ELR (cell line): ENCODE measurements at places on chromosomes 1 and 21.

- no peak for DNase-seq
Measured at GRCh38 chr1:2023187-2023586, 4.0 kb downstream of the GABRD start.

DNA sequence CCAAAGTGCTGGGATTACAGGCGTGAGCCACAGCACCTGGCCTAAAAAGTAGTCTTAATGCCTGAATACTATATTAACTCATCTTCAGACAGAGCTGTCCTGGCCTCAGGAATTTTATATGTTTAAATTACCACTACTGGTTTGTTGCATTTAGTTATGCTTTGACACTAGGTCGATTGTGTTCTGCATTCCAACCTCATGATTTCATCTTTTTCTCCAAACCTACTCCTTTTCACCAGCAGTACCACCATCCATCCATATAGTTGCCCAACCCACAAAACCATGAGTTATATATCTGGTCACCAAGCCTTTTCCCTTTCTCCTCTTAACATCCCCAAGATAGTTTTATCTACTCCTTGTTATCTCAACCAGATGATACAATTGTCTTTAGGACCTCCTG is 22.6 kb downstream of the FMO5 start:
- DNase-seq: peak; percentile 20

DNA sequence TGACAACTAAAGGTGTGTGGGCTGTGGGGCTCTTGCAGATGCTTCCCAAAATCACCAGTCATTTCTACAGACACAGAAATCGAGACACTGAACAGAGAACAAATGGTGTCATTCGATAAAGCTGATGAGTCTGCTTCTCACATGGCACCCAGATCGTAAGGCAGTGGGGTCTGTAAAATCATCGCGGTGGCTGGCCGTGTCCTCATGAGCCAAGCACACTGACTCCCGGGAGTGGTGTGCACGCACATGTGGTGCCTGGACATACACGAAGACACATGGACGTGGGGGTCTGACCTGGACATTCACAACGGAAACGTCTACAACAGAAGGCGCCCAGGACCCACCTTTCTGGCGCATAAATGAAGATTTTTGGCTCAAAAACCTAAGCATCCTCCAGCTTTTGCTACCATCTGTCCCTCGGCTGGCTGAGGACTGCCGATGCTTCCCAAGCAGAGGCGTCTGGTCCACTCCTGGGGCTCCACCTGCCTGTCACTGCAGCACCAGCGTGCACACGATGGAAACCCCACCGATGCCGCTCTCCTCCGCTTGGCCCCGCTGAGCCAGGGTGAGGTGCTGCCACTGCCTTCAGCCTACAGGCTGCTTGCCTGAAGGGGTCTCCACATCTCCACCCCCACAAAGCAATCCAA is 6.8 kb downstream of the SMIM1 start:
- DNase-seq: no peak

DNA sequence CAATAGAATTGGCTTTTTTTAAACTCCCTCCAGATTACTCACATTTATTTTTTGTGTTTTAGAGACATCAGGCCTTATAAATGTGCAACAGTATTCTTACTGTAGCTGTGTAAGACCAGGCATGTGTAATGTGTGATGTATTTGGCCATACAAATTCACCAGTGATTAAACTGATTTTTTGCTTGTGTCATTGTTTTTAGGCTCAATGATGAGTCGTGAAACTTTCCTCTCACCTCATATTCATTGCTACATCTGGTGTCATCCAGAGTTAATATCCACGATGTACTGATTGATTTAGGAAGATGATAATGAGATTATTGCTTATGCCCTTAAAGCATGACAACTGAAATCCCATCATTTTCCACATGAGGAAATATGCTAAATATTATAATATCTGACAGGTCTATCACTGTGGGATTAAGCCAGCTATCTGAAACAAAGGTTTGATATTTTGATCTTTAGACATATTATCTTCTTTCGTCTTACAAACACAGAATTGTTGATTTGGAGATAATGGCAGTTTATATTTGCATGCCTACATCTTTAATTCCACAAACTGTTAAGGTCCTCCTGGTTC is 487.9 kb downstream of the PTBP2 start:
- DNase-seq: peak; percentile 22

DNA sequence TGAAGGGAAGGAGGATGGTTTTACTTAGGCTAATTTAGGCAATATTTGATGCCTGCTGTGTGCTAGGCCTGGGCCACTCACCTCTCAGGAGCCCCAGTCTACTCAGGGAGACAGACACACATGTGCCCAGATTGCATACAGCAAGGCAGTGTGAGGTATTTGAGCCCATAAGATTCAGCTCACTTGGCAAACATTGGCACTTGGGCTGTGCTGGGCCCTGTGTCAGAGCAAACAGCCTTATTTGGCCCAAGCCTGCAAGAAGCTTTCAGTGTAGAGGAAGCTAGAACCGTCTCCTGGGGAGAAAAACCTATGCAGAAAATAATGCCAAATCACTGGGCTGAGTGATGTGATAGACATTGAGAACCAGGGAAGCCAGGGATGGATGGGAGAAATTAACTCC is 3.9 kb upstream of the SYNC start:
- DNase-seq: no peak

- DNase-seq: no peak
Measured at GRCh38 chr1:157106813-157107189, 7.2 kb upstream of the ETV3L start.

- DNase-seq: no peak
Measured at GRCh38 chr1:42732126-42732680, 7.8 kb downstream of the CLDN19 start.

DNA sequence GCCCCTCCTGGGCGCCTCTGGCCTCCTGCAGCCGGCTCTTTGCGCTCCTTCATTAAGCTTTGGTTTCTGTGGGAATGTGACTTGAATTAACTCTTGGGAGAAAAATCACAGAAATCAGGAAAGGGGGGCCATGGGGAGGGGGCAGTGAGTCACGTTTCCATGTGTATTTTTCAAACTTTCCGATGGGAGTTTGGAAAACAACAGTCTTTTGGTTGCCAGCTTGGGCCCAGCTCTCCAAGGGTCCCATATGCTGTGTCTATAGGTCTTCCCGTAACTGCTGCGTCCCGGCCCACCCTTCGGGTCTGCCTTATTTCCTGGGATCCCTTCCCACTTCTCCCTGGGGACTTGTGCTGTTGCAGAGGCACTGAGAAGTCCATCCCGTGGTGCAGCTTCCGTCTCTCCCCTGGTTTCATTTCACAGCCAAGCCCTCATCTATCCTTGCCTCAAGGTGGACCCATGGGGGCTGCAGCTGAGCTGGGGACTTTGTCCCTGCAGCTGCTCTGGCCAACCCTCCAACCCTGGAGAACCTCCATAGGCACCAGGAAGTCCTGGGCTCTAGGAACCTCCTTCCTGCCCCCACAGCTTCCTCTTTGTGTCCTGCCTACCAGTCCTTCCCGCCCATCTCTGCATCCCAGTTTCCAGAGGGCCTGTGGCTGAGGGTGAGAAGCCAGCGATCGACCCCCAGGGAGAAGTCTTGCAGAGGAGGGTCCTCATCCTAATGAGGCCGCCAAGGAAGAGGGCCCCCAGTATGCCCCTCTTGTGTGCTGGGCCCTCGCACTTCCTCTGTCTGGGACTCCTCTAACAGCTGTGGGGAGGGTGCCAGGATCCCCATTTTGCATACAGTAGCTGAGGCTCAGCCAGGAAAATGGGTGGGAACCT is 11.6 kb upstream of the LMNA start:
- DNase-seq: peak; percentile 55

GRCh38 chr1:110436635-110437034 is 14.3 kb upstream of the PROK1 start:
- DNase-seq: peak; percentile 3

DNA sequence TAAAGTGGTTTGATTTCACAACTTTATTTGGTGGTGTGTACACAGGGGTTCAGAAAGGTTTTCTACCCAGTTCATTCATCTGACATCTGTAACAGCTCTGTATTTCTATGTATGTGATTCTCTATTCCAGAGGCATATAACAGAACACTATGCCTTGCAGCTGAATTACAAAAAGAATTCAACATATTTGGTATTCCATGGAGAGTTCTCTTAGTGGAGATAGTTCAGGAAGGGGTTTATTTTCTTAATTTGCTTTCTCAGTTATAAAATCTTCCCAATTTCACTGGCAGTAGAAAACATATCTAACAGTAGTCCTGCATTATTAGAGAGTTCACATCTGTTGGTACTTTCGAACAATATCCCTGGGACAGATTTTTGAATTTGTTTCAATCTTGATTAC is 207.9 kb upstream of the LYPLAL1 start:
- no peak for DNase-seq

GRCh38 chr1:118821801-118822200 is 166.3 kb downstream of the TBX15 start:
- DNase-seq: no peak
